AG09319 (cell line): ENCODE measurements at places on chromosomes 2 and 18.

GRCh38 chr2:225028572-225028971 is 13.7 kb downstream of the DOCK10 start:
- no peak for DNase-seq

DNA sequence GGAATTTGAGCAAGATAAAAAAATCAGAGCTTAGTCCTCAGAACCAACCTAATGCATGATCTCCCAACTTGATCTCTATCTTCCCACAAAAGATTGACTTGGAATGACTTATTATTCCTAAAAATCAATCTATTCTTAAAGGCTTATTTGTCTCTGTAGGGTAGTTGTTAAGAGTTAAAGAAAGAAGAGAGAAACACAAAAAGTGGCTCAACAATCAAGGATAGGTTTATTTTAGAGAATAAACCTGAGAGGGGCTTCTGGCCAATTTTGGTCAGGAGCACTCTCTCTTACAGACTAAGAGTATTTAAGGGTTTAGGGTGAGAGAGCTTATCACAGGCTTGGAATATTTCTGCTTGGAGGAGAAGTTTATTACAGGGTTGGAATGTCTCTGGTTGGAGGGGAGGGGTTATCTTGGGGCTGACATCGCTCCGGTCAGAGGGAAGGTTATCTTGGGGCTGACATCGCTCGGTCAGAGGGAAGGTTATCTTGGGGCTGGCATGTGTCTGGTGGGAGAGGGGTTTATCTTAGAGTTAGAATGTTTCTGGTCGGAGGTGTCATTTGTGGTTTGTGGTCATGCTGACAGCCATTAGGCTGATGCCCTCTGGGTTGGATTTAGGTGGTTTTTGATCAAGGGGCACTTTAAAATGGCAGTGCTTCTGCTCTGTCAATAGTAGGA is 2.4 kb upstream of the MFF start:
- DNase-seq: no peak

GRCh38 chr2:241432824-241433448 is 75.4 kb downstream of the STK25 start:
- no peak for DNase-seq

DNA sequence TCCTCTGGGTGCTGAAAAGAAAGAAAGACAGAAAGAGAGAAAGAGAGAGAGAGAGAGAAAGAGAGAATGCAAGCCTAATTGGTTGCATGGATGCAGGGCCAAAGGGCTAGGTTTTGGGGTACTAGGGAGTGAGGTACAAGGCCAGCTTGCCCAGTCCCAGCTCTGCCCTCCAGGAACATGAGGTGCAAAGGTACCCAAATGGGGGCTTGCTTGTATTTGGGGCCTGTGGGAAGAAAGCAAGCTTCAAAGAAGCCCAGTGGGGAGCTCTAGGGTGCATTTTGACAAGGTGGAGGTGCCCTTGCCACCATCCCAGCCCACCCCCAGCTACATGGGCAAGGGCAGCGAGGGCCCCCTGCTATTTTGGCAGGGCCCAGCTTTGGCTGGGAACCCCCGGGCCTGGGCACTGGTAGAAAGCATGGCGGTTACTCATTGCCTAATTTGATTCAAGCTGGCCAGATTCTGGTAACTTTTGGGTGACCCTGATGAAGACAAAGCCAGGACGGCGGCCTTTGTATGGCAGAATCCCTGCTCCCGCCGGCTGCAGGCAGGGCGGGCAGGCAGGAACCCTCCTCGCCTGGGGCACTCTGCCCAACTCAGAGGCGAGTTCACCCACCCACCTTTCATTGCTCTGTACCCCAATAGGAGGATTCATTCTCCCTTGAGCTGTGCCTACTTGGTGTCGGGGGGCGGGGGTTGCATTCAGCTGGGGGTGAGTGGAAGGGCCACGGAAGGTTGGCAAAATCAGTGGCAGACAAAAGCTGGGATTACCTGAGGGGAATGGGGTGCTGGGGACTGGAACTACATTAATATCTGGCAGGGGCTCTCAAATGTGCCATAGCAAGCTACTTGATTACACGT is 537 bp upstream of the HOXD4 start:
- DNase-seq: no peak

DNA sequence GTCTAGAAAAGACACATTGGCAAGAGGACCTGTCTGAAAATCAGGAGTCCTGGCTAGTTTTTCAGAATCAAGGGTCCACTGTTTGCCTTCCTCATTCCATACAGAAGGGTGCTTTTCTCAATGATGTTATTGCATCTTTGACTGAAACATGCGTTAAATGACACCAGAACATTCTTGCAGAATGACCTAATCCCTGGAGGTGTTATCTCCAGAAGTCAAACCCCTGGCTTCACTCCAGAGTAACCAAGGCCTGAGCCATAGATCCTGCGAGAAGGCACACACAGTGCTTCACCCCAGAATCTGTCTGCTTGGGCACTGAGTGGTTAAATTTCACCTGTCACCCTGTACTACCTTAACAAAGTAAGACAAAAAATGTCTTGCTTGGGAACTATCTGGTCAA is 1055.2 kb upstream of the FANCL start:
- no peak for DNase-seq

- DNase-seq: peak; percentile 42
Measured at GRCh38 chr2:156399950-156400705, 36.1 kb upstream of the GPD2 start.

- DNase-seq: no peak
Measured at GRCh38 chr2:26630235-26630634, 10.9 kb downstream of the CIB4 start.

GRCh38 chr2:46977280-46977665 is 61.7 kb upstream of the MCFD2 start:
- DNase-seq: no peak
